Hepatocyte (in vitro differentiated cells): ENCODE measurements at places on chromosomes 7 and 10. TPM values are rescaled to one million over a fixed set of nuclear protein-coding genes. Genes with fewer than 3 reads are reported as not detected.

GRCh38 chr10:114347791-114348190 lies 56.5 kb downstream of the AFAP1L2 start:
- DNase-seq: no peak

- DNase-seq: no peak
Observed at GRCh38 chr7:1263391-1263951, 30.8 kb downstream of the UNCX start.

The PHYHIPL gene
- 5.9 and 39.3 TPM in 2 replicates for total RNA-seq

The SPDYE6 gene
- total RNA-seq: not detected in 2 replicates
